ENCODE measurements at places on chromosomes 6 and 20.

GRCh38 chr6:133609415-133610226 lies 279.3 kb upstream of the TCF21 start:
- DNase-seq, result peak; percentile 88

GRCh38 chr6:7106215-7106751 lies 1.5 kb upstream of the RREB1 start:
- DNase-seq, result peak; percentile 49

DNA sequence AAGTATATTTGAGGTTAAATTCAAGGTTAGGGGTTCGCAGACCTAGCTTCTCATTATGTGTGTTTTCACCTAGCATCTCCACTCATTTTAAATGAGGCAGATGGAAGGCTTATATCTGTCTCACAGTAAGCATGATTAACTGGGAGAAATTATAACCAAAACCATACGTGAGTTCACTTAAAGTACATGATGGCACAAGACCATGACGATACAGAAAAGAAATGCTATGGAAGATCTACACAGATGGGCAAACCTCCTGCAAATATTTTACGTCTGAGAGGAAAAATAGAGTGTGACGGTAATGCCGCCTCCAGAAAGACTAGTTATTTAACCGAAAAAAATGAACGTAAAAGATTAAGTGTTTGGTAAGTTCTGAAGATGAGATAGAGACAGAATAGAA lies 337.8 kb downstream of the FARS2 start:
- DNase-seq, result no peak

GRCh38 chr6:152160346-152160745 lies 352.9 kb downstream of the ESR1 start:
- no peak for DNase-seq

DNA sequence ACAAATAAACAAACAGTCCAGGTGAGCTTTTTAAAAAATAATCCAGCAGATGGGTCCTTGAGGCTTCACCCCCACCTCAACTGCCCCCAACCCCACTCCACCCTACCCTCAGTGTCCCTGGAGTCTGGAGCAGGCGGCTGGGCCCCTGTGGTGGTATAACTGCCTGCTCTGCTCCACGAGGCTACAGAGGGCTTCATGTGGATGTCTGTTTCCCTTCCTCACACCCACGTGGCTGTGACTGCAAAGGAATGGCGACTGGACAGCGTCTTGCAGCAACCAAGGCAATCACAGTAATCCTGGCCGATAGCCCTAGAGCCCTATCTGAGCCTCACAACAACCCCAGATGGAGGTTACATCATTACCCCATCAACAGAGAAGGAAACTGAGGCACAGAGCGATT lies 76.5 kb downstream of the SLC2A10 start:
- no peak for DNase-seq

DNA sequence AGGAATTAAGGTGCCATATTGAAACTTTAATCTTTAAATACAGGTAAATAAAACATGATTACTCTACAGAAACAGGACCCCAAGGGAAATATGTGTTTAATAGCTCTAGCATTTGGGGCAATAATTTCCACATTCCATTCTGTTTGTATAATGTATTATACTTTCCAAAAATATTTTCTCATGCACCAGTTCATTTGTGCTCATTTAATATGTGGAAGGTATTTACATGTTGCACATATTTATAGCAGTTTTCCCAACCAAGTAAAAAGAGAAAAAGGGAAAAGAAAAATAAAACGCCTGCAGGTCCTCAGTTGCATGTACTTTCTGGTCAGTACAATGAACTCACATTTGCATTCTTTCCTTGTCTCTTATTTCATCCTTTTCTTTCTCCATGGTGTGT lies 129.5 kb upstream of the SULF2 start:
- DNase-seq, result no peak

- no peak for DNase-seq
Observed at GRCh38 chr6:156887623-156888269, 110.6 kb downstream of the ARID1B start.

DNA sequence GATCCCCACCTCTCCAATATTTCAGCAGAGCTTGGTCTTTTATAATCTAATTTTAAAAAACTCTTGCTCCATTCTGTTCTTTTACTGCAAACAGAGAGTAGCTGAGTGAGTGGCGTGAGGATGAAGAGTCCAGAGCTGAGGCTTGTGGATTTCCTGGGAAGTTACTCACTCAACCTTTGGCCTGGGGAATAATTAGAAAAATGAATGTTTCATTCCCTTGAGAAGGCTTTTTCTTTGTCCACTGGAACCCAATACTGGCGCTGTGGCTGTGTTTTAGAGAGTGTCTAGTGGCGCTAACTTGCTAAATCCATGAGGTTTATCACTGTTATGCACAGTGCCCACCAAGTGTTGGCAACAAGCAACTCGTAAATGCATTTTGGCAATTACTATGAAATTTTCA lies 251.5 kb downstream of the HIVEP2 start:
- no peak for DNase-seq

DNA sequence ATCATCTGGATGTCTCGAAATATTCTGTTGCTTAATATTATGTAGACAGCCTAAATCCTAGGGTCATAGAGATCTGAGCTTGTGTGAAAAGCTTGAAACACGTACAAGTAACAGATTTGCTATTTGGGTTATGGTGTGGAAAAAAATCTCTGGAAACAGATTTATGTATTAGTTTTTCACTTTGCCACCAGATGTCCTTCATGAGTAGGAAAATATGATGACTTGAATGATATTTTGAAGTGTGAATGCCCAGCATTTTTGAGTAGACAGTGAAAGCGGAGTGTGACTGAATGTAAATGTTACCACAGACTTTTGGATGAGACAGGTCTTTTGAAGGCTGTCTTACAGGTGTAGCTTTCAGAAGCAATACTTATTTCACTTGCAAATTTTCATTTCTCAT lies 4.2 kb upstream of the BMP6 start:
- DNase-seq, result peak; percentile 39

DNA sequence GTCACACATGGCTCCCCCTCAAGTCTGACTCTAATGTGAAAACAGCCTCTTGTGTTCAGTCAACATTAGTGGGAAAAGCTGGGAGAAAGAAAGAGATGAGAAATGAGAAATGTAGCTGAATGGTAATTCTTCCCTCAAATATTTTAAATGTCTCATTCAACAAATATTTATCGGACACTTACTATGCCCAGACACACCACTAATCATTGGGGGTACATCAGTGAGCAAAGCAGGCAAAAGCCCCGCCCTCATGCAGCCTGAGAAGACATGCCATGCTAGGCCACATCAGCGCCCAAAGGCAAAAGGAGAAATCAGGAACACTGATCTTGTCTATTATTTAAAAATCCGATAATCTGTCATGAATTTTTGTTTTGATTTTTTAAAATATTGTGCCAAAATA lies 89.9 kb upstream of the ASF1A start:
- no peak for DNase-seq

DNA sequence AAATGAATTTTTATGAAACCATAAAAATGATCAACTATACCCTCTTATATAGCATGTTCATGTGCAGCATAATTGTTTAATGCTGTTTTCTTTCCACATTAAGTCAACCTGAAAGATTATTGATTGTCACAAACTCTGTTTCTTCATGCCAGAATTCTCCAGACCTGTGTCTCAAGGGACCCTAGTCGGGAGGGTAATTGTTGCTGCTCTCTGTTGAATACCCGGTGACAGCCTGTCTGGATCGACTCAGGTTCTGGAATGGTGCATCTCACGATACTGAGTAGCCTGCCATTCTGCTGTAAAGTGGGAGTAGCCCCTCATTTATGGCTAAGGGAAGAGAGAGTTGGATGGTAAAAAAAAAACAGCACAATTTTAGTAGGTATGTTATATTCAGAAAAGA lies 449.9 kb upstream of the SOX4 start:
- DNase-seq, result no peak

Measured in HepG2 (cell line).